Activated CD8-positive, alpha-beta T cell treated with anti-CD3 and anti-CD28 coated beads, Interleukin-2, amount 10 ng/mL, durations not matched to agents 7 days and 5 days (primary cell): ENCODE measurements at places on chromosomes 3 and 15. TPM values are rescaled to one million over a fixed set of nuclear protein-coding genes. Genes with fewer than 3 reads are reported as not detected.

DNA sequence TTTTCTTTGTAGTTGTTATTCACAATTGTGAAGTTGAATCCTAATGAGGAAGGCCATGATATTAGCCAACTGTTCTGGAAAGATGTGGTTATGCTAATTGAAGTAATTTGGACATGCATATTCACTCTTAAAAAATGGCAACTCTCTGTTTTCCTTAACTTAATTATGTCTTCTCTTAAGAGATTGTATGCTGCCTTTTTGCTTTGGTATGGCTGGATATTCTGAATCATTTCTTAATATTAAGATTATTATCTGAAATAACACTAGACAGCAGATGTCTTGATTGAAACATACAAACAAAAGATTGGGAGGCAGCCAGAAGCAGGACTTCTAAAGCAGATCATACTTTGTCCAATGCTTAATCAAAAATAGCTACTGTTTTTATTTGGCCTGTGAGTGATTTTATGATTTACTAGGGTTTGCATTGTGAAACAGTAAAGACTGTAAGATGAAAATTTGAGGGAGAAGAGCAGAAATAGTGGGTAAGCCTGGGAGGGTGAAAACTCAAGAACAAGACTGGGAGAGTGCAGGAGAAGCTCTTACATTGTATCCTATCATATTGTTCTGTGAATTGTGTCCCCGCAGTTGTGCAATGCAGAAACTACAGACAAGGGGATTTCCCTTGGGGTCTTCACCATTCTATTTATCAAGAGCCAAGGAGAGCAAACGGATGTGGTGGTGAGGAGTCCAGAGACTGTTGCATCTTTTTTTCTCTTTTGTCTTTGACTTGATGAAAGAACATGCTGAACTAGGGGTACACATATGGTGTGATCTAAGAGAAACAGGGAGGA is 554.8 kb downstream of the TUSC7 start:
- no peak for DNase-seq
- no peaks in the 10 kb centered on the region for H3K4me1 ChIP-seq
- no peaks in the 10 kb centered on the region for H3K27me3 ChIP-seq
- H3K27ac ChIP-seq, result no peak overlapping the region
- H3K36me3 ChIP-seq, result no peaks in the 10 kb centered on the region

- DNase-seq, result no peak
- no peaks in the 10 kb centered on the region for H3K36me3 ChIP-seq
- H3K4me1 ChIP-seq, result no peaks in the 10 kb centered on the region
- no peaks in the 10 kb centered on the region for H3K27me3 ChIP-seq
These were observed 249.8 kb downstream of the AGBL1 start for GRCh38 chr15:86329311-86330013.

- no peak overlapping the region for H3K27ac ChIP-seq
- peaks cover 9% of the 10 kb centered on the region for H3K36me3 ChIP-seq
- peaks cover 27% of the 10 kb centered on the region for H3K4me1 ChIP-seq
- no peak for DNase-seq
- H3K27me3 ChIP-seq, result no peaks in the 10 kb centered on the region
These were observed 205.5 kb upstream of the CD96 start for GRCh38 chr3:111336511-111336910.

- peaks cover 38% of the 10 kb centered on the region for H3K36me3 ChIP-seq
- no peak overlapping the region for H3K27ac ChIP-seq
- H3K27me3 ChIP-seq, result no peaks in the 10 kb centered on the region
- no peak overlapping the region for H3K4me3 ChIP-seq
- H3K4me1 ChIP-seq, result no peaks in the 10 kb centered on the region
These were observed 31.1 kb downstream of the RBM15B start for GRCh38 chr3:51422211-51422610.

- H3K4me3 ChIP-seq, result no peak overlapping the region
- H3K4me1 ChIP-seq, result peaks cover 20% of the 10 kb centered on the region
- H3K27ac ChIP-seq, result no peak overlapping the region
- no peaks in the 10 kb centered on the region for H3K27me3 ChIP-seq
These were observed 145.2 kb upstream of the CBLB start for GRCh38 chr3:106013971-106014370.

DNA sequence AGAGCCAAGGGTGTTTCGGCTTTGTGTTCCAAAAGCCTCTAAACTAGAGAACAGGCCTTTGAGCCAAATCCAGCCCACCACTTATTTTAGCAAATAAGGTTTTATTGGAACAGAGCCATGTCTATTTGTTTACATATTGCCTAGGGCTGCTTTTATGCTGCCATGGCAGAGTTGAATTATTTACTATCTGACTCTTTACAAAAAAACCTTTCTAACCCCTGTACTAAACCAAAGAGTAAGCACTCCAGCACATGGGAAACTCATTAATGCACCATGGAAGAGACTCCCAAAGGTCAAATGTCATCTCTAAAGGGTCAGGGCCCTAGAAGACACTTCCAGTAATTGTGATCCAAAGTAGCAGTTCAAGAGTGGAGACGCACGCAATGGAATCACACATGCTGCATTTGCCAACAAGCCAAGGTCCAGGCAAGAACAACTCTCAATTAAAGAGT is 22.3 kb downstream of the OSBPL10 start:
- H3K4me3 ChIP-seq, result no peak overlapping the region
- H3K4me1 ChIP-seq, result peaks cover 5% of the 10 kb centered on the region
- H3K27me3 ChIP-seq, result peaks cover 2% of the 10 kb centered on the region

ABTB1 gene
- 16.5 TPM for total RNA-seq

DNA sequence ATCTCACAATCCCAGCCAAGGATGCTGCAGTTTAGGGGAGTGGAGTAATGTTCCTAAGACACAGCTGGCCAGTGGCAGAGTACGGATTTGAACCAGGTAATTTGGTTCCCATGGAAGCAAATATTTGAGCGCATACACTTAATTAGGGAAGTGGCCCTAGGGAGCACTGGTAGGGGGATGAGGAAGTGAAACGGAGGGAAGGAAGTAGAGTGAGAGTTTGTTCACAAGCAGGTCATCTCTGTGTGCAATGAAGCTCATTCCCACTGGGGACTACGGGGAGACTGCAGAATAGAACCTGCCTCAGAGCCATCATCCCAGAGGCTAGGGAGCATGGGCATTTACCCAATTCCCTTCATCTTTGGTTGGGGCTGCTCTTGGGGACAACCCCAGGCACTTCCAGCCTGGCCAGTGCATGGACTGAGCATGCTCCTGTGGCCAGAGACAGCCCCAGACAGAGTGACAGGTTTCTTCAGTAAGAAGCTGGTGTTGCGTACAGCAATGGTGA is 317.2 kb upstream of the PROK2 start:
- DNase-seq, result no peak
- no peak overlapping the region for H3K27ac ChIP-seq
- H3K4me3 ChIP-seq, result no peak overlapping the region
- H3K27me3 ChIP-seq, result peaks cover 9% of the 10 kb centered on the region
- H3K4me1 ChIP-seq, result peaks cover 27% of the 10 kb centered on the region
- H3K36me3 ChIP-seq, result no peaks in the 10 kb centered on the region

GRCh38 chr3:50336452-50337174 is 4.0 kb downstream of the RASSF1 start:
- H3K27me3 ChIP-seq, result no peaks in the 10 kb centered on the region
- H3K27ac ChIP-seq, result peak overlapping the region; percentile 96
- peak overlapping the region; percentile 92 for H3K4me3 ChIP-seq
- peaks cover 81% of the 10 kb centered on the region for H3K36me3 ChIP-seq

DNA sequence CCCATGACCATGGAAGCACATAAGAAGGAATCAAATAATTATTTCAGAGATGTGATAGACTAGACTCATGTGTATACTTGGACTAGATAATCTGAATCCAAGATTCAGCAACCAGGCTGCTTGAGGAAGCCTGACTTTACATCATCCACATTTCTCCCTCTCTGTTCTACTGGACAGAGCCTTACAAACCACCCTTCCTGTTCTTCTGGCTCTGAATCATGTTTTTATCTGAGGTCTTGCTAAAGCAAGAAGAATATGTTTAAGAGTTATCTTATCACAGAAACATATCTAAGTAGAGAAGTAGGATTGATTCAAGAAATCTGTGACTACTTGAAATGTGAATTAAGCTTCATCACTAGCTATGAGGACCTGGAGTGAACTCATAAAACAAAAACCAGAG is 71.1 kb upstream of the SLC24A5 start:
- no peaks in the 10 kb centered on the region for H3K4me1 ChIP-seq
- no peaks in the 10 kb centered on the region for H3K36me3 ChIP-seq
- H3K4me3 ChIP-seq, result no peak overlapping the region
- DNase-seq, result no peak
- H3K27me3 ChIP-seq, result peaks cover 4% of the 10 kb centered on the region

CHDH gene
- total RNA-seq, result 0.21 TPM

DNA sequence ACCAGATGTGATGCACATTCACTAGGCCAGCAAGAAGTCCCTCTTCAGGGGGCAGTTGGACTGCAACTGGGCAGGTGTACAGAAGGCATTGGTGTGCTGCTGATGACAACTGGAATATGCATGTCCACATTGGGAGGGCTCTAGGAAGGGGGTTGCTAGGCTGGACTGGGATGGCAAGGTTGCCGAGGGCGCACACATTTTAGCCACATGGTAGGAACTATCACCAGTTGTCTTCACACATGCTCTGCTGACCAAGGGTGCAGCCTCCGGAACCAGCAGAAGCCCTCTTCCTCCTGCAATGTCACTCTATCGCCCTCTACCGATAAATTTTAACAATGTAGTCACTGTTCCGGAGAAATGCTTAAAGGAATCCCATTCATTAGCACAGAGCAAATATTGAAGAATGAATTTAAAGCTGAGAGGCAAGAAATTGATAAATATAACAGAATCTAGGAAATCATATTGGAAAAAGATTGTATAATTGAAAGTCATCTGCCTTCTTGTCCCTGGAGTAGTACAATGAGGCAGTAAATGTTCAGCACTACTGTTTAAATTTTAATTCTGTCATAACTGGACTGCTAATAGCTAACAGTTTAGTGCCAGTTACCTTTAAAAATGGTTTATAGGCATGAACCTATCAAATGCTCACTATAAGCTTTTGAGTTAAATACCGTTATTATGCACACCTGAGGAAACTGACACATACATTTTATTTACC is 22.6 kb upstream of the LYSMD4 start:
- peaks cover 7% of the 10 kb centered on the region for H3K4me1 ChIP-seq
- H3K36me3 ChIP-seq, result no peaks in the 10 kb centered on the region
- no peak overlapping the region for H3K4me3 ChIP-seq
- DNase-seq, result peak; percentile 58

DNA sequence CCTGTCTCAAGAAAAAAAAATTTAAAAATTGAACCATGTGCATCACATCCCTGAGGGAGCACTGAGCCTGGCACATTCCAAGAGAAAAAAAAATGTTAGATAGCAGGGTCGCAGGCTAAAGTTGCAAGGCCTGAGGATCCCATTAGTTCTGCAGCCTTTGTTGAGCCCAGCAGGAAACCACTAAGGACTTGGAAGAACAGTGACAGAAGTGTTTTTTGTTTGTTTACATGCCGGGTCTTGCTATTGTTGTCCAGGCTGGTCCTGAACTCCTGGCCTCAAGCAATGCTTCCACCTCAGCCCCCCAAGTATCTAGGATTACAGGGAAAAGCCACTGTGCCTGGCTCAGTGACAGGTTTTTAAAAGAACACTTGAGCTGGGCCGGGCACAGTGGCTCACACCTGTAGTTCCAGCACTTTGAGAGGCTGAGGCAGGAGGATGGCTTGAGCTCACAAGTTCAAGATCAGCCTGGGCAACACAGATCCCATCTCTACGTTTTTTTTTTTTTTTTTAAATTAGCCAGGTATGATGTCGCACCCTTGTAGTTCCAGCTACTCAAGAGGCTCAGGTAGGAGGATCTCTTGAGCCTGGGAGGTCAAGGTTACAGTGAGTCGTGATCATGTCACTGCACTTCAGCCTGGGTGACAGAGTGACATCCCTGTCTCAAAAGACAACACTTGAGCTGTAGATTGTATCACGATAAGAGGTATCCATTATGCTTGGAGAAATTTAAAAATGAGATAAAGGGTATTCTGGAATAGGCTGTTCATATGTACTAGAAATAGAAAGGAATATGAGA is 15.2 kb downstream of the CHAC1 start:
- no peak for DNase-seq
- H3K36me3 ChIP-seq, result no peaks in the 10 kb centered on the region
- H3K27me3 ChIP-seq, result peaks cover 3% of the 10 kb centered on the region
- no peaks in the 10 kb centered on the region for H3K4me1 ChIP-seq
- H3K4me3 ChIP-seq, result no peak overlapping the region

C3orf22 gene
- not detected for total RNA-seq

- H3K36me3 ChIP-seq, result no peaks in the 10 kb centered on the region
- H3K27ac ChIP-seq, result no peak overlapping the region
- H3K4me3 ChIP-seq, result peak overlapping the region; percentile 20
- peaks cover 3% of the 10 kb centered on the region for H3K4me1 ChIP-seq
These were observed 528 bp downstream of the RBPMS2 start for GRCh38 chr15:64774629-64775493.

- no peaks in the 10 kb centered on the region for H3K27me3 ChIP-seq
- H3K4me3 ChIP-seq, result no peak overlapping the region
- no peak overlapping the region for H3K27ac ChIP-seq
- no peaks in the 10 kb centered on the region for H3K36me3 ChIP-seq
- H3K4me1 ChIP-seq, result no peaks in the 10 kb centered on the region
These were observed 238.5 kb upstream of the ZNF385D start for GRCh38 chr3:21989341-21990042.

RTP1 gene
- total RNA-seq, result not detected

ARHGAP11A gene
- total RNA-seq, result 158 TPM

DNA sequence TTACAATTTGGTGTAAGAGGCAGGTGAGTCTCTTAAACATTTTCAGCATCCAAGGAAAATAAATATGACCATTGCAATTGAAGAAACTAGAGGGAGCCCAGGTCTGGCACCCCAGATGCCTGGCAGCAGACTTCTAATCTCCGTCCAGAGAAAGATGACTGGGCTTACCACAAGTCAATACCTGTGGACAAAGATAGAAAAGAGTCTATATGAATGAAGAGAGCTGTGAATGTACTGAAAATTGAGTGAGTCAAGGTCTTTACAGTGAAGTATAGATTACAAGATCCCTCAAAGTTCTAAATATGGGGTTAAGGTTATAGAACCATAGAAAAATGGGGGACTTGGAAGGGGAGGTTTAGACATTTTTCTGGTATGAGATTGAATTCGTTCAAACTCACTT is 827.4 kb upstream of the NR2F2 start:
- DNase-seq, result no peak
- no peak overlapping the region for H3K4me3 ChIP-seq
- H3K4me1 ChIP-seq, result peaks cover 17% of the 10 kb centered on the region
- no peaks in the 10 kb centered on the region for H3K36me3 ChIP-seq
- H3K27me3 ChIP-seq, result peaks cover 9% of the 10 kb centered on the region
